H9 (cell line): ENCODE measurements at places on chromosomes 2 and 18. TPM values are rescaled to one million over a fixed set of nuclear protein-coding genes. Genes with fewer than 3 reads are reported as not detected.

DNA sequence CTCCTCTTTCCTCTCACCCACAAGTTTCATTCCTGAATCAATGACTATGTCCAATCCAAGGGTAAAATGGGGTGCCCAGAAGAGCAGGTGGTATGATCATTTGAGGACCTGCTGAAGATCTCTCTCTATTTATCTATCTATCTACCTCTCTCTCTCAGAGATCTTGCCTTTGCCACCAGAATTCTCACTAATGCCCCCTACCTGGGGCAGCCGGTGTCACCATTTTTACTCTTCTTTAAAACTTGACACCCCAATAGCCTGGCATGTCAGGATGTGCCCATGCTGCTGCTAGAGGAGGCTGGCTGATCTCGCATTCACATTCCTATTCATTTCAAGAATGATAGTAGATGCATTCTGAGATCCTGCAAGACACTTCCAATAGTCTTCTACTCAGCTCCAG lies 24.3 kb upstream of the RPIA start:
- DNase-seq, result no peak

- DNase-seq, result no peak
Measured at GRCh38 chr2:43426305-43427031, 169.4 kb downstream of the THADA start.

GRCh38 chr2:198913394-198914152 lies 544.2 kb downstream of the SATB2 start:
- no peak for DNase-seq

DNA sequence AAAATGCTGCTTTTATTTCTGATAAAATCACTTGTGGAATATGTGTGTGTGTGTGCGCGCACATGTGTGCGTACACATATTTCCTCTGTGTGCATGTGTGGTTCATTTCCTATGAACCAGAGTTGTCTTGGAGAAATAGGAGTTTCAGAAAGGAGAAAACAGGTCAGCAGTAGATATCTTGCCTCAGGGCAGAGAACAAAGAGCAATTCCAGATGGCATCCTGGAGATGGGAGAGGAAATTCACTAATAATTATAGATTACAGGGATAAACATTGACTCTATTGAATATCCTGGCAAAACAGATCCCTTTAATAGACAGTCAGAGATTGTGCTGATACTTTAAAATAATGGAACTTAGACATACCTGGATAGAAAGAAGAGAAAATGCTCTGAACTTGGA lies 298.0 kb downstream of the TRIB2 start:
- DNase-seq, result no peak

DNA sequence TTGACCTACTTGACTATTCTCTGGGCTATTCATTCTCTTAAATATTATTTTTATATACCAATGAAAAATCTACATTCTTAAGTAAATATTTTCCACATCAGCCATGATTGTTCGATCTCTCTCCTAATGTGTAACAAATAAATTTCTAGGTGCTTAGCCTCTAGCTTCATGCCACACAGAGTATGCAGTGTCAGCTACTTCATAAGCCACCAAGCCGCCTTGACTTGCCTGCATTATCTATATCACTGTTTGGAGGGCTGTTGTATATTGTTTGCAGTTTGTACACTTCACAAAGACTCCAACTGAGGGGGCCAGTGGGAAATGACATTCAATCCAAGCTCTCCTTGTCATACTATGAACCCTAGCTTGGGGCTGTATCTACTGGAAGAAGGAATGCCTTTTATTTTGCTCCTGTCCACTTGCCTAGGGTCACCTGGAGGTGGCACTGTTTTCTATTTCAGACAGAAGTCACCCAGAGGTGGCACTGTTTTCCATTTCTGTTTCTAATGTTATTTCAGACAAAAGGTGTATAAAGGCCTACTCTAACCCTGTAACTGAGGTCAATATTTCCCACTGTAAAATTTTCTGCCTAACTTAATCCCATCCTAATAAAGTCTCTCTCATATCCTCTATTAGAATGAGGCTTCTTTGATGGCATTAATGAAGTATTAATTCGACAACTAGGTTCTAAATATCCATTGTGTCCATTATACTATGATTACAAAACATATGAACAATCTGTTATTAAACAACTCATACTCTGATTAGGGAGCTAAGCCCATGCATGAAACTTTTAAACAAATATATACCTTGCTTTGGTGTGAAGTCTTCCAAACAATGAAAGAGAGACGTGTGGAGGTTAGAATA lies 36.4 kb downstream of the COL5A2 start:
- DNase-seq, result peak; percentile 60

DNA sequence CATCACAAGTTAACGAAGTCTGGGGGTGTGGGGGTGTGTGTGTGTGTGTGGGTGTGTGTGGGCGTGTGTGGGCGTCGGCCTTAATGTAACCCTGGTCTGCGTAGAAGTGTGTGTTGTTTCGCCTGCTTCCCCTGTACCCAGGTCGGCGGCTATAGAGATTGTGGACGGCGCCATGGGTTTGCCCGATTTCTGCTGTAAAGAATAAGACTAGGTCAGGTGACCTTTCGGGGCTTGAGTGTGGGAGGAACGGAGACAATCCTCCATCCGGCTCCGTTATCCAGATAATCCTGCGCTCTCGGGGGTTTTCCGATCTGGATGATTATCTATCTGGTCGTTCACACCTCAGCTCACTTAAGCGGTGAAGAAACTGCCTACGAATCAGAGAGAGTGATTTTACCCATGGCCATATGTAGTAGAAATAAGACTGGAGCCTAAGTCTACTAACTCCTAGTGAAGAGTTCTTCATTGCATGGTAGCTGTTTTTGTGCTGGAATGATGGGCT lies 543 bp downstream of the HADHB start:
- no peak for DNase-seq

DNA sequence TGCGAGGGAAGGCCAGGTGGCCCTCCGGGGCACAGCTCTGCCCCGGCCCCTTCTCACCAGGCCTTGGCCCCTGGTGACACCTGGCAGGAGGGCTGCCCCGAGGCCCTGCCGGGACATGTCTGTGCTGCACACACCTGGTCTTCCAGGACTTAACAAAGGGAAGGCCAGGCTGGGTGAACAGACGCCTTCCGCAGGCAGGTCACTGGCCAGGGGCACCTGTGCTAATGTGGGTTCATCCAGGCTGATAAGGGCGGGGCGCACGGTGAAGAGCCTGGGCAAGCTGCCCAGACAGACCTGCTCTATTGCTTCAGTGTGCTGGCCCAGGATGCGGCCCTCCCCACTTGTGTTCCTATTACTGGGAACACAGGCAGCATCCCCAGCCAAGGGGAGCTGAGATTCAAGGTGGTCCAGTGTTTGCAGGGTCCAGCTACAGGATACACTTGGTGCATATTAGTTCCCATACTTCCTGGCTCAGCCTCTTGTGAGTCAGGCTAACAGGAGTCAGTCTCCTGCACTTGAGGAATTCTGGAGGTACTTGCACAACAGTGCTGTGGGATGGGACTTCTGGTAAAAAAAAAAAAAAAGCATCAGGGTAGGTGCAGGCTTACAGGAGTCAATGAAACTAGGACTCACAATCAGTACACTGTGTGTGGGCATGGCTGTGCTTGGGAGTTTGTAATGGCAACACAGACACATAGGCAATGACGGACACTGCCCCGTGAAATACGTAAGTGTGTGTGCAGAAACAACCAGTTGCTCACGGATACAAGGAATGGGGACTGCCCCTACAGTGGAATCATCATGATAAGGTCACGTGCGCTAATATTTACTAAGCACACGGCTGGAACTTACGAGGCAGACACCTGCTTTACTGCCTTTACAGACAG lies 261.4 kb downstream of the TWIST2 start:
- DNase-seq, result no peak

DNA sequence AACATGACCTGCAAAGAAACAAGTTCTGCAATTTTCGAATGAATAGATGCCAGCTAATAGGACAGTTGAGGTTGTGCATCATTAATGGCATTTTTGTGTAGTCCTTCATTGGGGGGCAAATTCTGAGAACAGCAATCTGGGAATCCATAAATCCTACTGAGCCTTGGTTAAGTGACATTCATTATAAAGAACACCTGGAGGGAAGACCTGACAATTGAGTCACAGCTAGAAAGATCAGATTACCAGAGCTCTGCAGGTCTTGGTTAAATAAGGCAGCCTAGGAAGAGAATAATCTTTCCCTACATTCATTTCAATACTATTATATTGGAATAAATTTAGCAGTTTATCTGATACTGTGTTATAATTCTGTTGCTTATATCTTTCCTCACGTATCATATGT lies 14.3 kb downstream of the KCNH7 start:
- DNase-seq, result no peak

DNA sequence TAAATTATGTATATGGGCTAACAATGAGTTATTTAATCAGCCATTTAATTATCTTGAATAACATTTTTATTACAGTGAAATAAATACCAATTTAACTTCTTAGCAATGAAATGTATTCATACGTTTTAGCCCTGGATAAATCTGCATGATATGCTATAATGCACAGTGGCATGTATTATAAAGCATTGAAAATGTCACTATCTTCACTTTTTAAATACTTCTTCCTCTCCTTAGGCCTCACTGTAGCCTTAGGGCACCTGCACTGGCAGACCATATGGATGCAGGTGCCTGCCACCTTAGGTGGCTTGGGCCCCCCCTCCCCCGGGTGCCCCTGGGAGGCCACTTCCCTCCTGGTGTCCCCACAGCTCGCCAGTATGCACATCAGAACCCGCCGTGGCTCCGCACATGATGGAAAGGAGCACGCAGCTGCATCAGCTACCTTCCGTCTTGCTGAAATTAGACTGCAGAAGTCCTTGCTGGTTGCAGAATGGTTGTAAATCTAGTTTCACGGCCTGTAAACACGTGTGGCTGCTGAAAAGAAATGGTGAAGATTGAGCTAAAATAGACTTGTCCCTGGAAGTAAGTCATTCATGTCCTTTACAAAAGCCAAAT lies 56.7 kb downstream of the ADI1 start:
- no peak for DNase-seq

- peak; percentile 76 for DNase-seq
Measured at GRCh38 chr2:205685314-205686055, 3.2 kb downstream of the NRP2 start.

DNA sequence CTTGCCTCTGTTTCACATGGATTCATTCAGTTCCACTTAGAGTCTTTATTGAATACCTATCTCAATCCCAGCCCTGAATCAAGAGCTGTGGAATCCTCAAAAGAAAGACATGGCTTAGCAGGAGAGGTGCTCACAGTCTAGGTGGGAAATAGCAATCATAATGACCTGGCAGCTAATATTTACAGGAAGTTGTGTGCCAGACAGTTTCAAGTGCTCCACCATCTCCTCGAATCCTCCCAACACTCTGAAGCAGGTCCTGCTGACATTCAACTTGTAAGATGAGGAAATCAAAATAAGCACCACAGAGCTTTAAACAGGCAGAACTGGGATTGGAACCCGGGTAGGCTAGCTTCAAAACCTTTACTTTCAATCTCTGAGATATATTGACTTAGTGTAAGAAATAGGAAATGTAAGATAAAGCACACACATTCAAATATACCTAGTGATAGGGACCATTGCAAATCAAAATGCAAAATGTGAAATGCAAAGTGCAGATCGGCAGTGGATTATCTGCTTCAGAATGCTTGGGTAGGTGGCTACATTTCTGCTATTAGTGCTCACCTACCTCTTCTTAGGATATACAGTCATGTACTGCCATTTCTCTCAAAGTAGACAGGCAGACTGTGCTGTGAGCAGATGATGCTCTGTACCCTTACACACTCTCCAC lies 182.0 kb downstream of the PRKCE start:
- no peak for DNase-seq

DNA sequence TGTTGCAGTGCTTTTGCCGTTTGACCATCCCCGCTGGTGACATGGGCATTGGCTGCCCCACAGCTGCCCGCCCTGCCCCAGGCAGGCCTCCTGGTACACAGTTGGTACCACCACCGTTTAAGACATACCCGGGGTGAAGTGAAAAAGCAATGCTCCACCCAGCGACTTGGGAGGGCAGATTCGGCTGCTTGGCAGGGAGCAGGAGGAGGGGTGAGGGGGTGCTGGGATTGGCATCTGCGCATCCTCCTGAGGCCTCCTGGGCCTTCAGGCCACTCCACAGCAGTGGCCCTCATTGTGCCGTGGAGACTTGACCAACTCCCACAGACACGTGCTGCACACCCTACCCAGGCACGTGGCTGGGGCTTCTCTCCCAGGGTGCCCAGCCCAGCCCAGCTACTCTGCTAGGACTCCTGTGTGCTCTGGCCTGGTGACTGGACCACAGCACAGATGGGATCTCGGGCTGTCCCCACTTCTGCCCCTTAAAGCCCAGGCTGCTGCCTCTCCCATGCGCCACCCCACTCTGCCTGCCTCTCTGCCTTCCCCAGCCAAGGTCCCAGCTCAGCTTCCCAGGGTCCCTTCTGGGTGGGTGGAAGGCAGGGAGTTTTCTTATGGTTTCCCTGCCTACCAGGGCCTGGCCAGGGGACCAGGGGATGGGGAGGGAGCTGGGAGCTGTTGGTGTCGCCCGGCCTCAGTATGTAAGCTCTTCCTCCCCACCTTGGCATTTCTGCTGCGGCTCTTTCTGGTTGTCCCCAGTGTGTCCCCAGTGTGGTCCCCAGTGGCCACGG lies 157.0 kb upstream of the HS6ST1 start:
- DNase-seq, result peak; percentile 16

DNA sequence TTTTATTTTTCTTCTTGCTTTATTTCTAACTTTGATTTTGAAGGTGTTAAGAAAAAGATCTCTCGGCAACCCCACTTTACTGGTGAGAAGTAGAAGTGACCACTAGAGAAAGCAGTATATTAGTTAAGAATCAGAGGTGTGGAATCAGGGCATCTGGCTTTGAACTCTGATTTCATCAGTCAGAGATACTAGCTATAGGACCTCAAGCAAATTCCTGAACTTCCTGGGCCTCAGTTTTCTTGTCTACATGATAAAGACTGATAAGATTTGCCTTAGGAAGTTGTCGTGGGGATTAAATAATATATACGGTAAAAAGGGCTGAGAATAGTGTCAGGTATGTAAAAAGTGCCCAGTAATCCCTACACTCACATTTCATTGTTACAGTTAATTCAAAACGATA lies 440.3 kb upstream of the CRIM1 start:
- DNase-seq, result no peak

GRCh38 chr18:7890075-7890474 lies 323.0 kb downstream of the PTPRM start:
- DNase-seq, result no peak

- DNase-seq, result peak; percentile 38
Measured at GRCh38 chr2:24489465-24490180, 1.4 kb upstream of the NCOA1 start.

DNA sequence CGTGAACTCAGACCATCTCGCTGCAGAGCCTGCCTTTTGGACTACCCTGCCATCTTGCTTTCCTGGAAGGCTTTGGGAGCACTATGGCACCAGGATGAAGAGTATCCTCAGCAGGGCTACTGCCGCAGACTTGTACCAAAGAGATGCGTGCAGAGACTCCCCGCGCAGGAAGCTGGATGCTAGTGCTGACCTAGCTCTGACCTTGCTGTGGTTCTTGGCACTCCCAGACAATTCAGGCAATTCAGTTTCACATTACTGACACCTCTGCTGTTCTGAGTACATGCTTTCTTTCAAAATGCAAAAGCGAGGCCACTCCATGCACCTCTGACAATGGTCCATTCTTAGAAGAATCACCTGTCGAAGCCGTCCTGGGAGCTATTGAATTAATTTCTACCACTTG lies 251.5 kb upstream of the MEX3C start:
- no peak for DNase-seq

AGFG1 gene
- total RNA-seq, result 106 and 109 TPM in 2 replicates

C2orf80 gene
- not detected in 2 replicates for total RNA-seq

POMC gene
- total RNA-seq, result 1.6 and 2.5 TPM in 2 replicates

MARCO gene
- total RNA-seq, result not detected in 2 replicates
